ENCODE measurements at places on chromosomes 16 and 17. TPM values are rescaled to one million over a fixed set of nuclear protein-coding genes. Genes with fewer than 3 reads are reported as not detected.

- no peak overlapping the region for H3K4me3 ChIP-seq
- H3K27ac ChIP-seq: no peak overlapping the region
- DNase-seq: no peak
- no peaks in the 10 kb centered on the region for H3K27me3 ChIP-seq
- no peaks in the 10 kb centered on the region for H3K36me3 ChIP-seq
Observed at GRCh38 chr16:5381481-5381880, 283.9 kb upstream of the EEF2KMT start.

The KRTAP2-4 gene
- polyA plus RNA-seq: not detected

- H3K4me1 ChIP-seq: no peaks in the 10 kb centered on the region
- no peaks in the 10 kb centered on the region for H3K36me3 ChIP-seq
- H3K27ac ChIP-seq: no peak overlapping the region
- no peaks in the 10 kb centered on the region for H3K27me3 ChIP-seq
Observed at GRCh38 chr16:78529881-78530280, 430.4 kb downstream of the WWOX start.

DNA sequence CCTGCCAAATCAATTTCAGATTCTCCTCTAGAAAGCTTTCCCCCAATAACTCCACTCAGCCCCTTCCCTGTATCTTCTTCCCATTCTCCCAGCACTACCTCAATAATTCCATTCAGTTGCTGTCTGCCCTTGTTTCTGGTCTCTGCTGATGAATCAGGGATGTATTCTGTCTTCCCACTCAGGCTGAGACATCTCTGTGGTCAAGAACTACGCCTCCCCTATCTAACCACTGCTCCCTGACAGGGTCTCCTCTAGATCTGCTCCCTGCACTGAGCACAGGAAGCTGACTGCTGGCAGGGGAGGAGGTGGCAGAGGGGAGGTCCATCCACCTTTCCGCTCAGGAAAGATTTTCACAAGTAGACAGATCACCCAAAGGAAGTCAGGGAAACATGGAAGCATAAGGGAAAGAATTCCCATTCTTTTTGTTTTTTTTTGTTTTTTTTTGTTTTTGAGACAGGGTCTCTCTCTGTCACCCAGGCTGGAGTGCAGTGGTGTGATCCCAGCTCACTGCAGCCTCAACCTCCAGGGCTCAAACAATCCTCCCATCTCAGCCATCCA is 16.9 kb upstream of the SP2 start:
- no peak overlapping the region for H3K27ac ChIP-seq
- H3K4me1 ChIP-seq: peaks cover 2% of the 10 kb centered on the region
- DNase-seq: no peak
- H3K27me3 ChIP-seq: peaks cover 13% of the 10 kb centered on the region

The GPATCH8 gene
- polyA plus RNA-seq: 13.7 TPM

- H3K27ac ChIP-seq: no peak overlapping the region
- H3K36me3 ChIP-seq: no peaks in the 10 kb centered on the region
- H3K4me3 ChIP-seq: no peak overlapping the region
- no peak for DNase-seq
Observed at GRCh38 chr17:51184124-51184523, 17.9 kb downstream of the NME2 start.

The LGALS9 gene
- 2.0 TPM for polyA plus RNA-seq

GRCh38 chr17:7560172-7561027 is 1.3 kb upstream of the SENP3 start:
- peak; percentile 50 for DNase-seq
- peak overlapping the region; percentile 82 for H3K4me3 ChIP-seq
- H3K4me1 ChIP-seq: peaks cover 21% of the 10 kb centered on the region
- no peak overlapping the region for H3K27ac ChIP-seq
- H3K36me3 ChIP-seq: peaks cover 17% of the 10 kb centered on the region
- no peaks in the 10 kb centered on the region for H3K27me3 ChIP-seq

DNA sequence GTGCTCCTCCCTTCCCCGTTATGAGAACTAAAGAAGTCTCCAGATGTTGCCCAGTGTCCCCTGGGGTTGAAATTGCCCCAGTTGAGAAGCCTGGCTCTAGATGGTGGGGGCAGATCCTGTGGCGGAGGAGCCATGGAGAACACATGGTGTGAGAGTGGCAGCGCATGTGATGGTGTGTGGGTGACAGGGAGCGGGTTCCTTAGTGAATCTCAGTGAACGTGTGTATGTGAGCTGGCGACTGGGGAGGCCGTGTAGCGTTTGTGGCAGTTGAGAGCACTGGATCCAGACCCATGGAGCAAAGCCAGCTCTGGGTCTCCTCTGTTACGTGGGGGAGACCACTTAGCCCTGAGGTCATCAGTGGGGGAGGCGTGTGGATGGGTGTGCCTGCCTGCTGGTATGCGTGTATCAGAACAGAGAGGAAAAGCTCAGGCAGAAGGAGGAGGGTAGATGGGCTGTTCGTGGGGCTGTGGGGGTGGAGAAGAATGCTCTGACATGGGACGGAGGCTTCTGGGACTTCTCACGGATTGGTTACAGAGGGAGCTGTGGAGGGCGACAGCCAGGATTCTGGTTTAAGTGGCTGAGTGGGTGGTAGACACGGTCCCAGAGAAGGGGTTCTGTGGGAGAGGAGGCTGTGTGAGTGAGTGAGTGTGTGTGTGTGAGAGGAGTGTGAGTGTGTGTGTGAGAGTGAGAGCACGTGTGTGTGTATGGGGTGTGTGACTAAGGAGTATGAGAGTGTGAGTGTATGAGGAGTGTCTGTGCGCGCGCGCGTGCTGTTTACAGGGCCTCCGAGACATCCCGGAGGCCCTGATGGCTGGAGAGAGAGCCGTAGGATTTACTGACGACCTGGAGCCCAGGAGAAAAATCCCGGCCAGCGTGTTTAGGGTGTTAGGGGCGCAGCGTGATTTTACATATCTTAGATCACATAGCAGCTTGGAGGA is 193.8 kb downstream of the SNX29 start:
- no peaks in the 10 kb centered on the region for H3K27me3 ChIP-seq
- H3K27ac ChIP-seq: no peak overlapping the region
- no peaks in the 10 kb centered on the region for H3K36me3 ChIP-seq
- peak; percentile 37 for DNase-seq

The TMC7 gene
- 0.18 TPM for polyA plus RNA-seq

DNA sequence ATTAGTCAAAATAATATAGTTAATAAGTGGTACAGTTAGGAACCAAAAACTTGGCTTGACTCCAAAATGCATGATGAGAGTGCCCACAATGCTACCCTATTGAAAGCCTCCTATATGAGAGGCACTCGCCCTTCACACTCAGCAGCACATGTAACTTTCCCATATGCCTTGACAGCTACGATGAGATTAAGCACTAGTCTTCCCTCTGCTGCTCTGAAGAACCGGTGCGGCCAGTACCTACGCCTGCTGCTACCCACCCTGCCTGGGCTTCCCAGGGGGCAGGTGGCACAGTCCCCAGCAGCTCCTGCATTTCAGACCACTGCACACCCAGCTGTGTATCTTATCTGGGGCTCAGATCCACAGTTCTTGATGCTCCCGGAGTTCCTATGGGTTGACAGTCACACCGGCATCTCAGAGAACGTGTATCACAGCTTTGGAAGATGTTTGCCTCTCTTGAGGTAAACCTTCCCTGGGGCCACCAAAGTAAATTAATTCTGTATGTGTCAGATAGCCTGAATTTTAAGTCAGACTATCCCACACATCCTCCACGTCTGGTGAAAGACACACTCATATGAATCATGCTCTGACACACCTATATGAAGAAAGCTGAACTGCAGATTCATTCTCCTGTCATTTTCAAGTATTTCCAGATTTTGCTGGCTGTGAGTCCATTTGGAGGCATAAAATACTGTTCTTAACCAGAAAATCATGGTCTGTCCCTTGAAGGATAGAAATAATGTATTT is 77.8 kb downstream of the MYH10 start:
- no peak for DNase-seq
- H3K4me1 ChIP-seq: peaks cover 2% of the 10 kb centered on the region
- no peak overlapping the region for H3K27ac ChIP-seq
- peaks cover 3% of the 10 kb centered on the region for H3K36me3 ChIP-seq
- no peaks in the 10 kb centered on the region for H3K27me3 ChIP-seq

- H3K27me3 ChIP-seq: no peaks in the 10 kb centered on the region
- no peak overlapping the region for H3K4me3 ChIP-seq
- H3K4me1 ChIP-seq: peaks cover 14% of the 10 kb centered on the region
- no peak overlapping the region for H3K27ac ChIP-seq
- no peak for DNase-seq
- no peaks in the 10 kb centered on the region for H3K36me3 ChIP-seq
Observed at GRCh38 chr17:35313875-35314409, 59.5 kb downstream of the SLFN11 start.

GRCh38 chr16:1050516-1050915 is 22.0 kb upstream of the SSTR5 start:
- H3K4me1 ChIP-seq: no peaks in the 10 kb centered on the region
- H3K4me3 ChIP-seq: no peak overlapping the region
- H3K27me3 ChIP-seq: no peaks in the 10 kb centered on the region
- H3K36me3 ChIP-seq: no peaks in the 10 kb centered on the region
- H3K27ac ChIP-seq: no peak overlapping the region
- DNase-seq: no peak

The BAIAP2 gene
- 6.0 TPM for polyA plus RNA-seq

DNA sequence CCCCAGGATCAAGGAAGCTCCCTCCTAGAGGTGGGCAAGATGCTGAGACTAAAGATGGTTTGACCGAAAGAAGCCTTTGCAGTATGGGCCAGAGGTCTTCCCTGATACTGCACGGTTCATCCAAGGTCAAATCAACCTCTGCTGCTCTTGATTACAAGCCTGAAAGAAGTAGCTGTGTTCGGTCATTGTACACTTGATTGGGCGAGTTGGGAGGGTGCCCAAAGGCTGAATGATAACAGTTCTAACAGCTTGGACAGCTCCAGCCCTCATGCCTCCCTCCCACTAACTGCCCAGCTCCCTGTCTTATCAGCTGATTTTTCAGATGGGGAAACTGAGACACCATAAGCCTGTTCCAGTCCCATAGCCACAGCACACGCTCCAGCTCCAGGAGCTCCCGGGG is 42.8 kb downstream of the ABCC12 start:
- no peak overlapping the region for H3K4me3 ChIP-seq
- H3K36me3 ChIP-seq: no peaks in the 10 kb centered on the region
- no peak overlapping the region for H3K27ac ChIP-seq
- DNase-seq: no peak
- H3K27me3 ChIP-seq: peaks cover 13% of the 10 kb centered on the region
- no peaks in the 10 kb centered on the region for H3K4me1 ChIP-seq
